ENCODE measurements at places on chromosomes 7 and 10.

DNA sequence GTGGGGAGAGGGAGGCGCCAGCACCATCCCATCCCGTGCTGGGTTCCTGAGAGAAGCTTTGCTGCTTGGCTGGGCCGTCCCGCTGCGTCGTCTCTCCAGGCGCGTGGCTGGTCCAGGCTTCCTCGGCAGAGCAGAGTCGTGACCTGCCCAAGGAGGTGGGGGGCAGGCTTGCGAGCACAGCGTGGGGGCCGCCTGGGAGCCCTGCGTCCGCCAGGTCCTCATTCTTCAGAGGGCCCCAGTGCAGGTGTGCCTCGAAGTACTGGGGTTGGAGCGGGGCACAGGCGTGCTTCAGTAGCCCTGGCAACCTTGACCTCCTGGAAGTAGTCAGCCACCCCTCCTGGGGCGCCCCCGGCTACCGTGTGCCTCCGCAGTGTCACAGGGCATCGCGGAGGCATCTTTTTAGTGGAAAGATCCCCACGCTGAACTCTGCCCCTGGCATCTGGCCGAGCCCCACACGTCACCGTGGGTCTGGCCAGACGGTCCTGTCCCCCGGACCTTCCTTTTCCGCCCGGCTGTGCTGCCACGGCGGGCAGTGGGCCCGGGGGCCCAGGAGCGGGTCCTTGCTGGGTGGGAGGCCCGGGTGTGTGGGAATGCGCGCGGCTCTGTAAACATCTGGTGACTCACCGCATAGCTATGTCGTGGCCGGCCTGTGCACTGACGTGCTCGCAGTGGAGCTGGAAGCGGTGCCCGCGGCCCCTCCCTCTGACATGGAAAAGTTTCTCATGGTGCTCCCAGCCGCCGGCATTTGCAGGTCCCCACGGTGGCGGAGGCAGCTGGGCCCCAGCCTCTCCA lies 6.4 kb downstream of the MAFK start:
- DNase-seq = peak; percentile 93

- no peak for DNase-seq
These were observed 43.6 kb downstream of the SYPL1 start for GRCh38 chr7:106068538-106068961.

GRCh38 chr10:123275136-123275564 lies 120.9 kb downstream of the BUB3 start:
- no peak for DNase-seq

GRCh38 chr7:44073664-44074348 lies 8.4 kb upstream of the PGAM2 start:
- DNase-seq = no peak

- no peak for DNase-seq
These were observed 72.6 kb upstream of the RHOBTB1 start for GRCh38 chr10:61016630-61017029.

Data from AG04449 (cell line).